NCI-H1694 (cell line): ENCODE measurements at places on chromosomes 4 and X.

DNA sequence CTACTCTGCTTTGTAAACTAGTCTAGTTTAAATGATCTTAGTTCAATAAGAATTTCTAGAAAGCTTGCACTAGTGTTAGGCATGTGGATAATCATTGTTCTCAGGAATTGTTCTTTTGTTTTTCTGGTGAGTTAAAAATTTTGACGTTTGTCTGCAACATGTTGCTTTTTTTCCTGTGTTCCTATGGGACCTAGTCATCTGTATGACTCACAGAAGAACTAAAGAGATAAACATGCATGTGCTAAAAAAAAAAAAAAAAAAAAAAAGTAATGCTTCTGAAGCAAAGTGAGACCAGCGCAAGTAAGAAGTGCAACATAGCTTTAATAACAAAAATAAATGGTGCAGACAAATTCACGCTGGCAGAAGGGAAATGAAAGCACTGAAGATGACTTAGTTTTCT is 471.2 kb downstream of the IQCM start:
- no peak for DNase-seq

DNA sequence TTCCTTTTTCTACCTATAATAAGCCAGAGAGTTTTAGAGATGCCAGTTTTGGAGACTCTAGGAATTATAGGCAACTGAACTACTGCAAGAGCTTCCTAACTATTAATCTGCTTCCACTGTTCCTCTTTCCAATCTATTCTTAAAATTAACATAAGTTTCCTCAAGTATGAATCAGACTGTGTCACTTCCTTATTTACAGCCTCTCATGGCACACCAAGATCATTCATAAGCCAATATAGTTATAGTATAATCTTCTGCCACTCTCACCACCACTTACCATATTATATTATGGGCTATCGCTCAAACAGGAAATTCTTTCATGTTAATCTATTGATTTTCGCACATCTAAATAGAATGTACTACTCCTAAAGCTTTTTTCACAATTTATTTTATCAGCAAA is 383.5 kb downstream of the STPG2 start:
- no peak for DNase-seq

DNA sequence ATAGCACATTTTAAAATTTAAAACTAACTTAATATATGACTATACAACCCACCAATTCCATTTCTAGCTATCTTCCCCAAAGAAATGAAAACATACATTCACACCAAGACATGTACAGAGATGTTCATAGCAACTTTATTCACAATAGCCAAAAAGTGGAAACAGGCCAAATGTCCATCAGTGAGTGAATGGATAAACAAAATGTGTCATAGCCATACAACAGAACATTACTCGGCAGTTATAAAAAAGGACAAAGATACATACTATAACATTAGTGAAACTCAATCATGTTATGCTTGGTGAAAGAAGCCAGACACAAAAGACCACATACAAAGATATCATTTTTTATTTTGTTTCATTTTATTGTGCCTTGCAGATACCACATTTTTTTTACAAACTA is 396.8 kb downstream of the PACRGL start:
- no peak for DNase-seq

DNA sequence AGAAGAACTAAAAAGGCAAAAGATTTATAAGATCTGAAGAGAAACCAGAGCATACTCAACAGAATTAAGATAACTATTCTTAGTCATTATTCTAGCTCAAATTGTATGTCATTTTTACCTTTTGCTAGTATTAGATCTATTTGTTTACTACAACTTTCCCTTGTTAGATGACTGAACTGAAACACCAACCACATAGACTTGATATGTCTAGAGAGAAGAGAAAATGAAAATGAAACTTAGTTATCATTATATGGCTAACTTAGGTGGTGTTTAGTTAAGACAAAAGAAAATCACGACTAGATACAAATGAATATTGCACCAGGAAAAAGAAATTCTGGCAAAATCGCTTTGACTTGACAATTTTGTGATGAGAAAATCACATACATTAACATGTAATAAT is 690.8 kb downstream of the PCDH18 start:
- DNase-seq = no peak

DNA sequence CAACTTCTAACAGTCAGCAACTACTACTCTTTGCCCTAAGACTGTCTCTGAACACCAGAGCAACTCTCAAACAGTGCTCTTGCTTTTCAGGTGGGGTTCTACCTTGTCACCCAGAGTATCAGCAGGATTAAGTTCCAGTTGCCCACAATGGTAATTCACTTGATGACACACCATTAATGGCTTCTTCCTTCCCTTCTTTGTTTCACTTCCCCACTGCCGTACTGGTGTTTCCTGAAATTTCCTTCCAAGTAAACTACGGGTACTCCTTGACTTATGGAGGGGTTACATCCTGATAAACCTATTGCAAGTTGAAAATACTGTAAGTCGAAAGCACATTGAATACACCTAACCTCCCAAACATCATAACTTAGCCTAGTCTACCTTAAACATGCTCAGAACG is 36.6 kb upstream of the PDK3 start:
- no peak for DNase-seq

- no peak for DNase-seq
These were observed 38.5 kb downstream of the HERC3 start for GRCh38 chr4:88630756-88631155.

DNA sequence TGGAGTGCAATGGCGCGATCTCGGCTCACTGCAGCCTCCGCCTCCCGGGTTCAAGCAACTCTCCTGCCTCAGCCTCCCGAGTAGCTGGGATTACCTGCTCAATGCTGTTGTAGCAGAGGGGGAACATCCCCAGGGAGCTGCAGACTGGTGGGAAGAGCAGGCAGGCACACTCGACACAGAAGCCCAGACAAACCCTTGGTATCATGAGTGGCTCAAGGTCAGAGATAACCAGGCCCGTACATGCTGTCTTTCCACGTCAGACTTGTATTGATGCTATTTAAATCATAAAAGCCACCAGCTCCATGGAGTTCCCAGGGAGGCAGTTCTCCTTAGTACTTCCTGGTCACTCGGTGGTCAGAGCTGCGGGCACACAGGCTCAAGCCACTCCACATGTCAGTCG is 33.2 kb downstream of the TRIML2 start:
- DNase-seq = no peak

DNA sequence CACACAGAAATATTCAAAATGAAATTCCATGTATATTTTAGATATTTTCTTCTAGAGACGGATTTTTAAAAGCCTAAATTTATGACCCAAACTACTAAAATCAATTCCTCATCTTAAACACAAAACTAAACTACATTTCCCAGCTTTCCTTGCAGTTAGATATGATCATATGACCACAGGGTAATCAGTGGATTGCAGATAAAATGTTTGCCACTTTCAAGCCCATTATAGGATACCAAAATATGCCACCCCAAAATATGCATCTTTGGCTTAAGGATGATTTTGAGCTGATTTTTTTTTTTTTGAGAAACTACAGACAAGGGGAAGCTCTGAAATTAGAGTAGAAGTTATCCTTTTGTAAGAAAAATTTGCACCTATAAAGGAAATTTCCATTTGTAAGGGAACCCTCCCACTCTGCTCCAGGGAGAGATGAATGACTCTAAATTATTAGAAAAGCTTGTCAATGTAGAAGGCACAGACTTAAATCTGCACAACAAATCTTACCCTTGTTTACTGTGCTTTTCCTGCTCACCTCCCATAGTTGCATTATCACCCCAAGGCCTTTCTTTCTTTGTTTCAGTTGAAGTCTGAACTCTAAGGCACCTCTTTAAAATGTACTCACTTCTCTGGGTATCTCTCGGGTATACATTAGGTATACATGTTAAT is 503.0 kb downstream of the PDHA2 start:
- no peak for DNase-seq

DNA sequence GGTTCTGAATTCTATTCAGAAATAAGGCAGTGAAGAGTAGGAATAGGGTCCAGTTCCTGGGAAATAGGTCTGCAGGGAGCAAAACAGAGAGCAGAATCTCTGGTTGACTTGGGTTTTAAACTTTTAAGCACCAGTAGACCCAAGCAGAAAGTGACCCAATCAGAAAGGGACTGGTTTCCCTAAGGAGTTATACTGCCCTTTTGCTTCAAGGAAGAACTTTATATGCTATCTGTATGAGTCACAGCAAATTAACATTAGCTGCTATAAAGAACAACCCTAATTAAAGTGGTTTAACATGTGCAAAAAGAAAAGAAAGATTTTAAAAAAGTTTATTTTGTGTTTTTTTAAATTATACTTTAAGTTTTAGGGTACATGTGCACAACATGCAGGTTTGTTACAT is 263.6 kb upstream of the EMCN start:
- DNase-seq = no peak

DNA sequence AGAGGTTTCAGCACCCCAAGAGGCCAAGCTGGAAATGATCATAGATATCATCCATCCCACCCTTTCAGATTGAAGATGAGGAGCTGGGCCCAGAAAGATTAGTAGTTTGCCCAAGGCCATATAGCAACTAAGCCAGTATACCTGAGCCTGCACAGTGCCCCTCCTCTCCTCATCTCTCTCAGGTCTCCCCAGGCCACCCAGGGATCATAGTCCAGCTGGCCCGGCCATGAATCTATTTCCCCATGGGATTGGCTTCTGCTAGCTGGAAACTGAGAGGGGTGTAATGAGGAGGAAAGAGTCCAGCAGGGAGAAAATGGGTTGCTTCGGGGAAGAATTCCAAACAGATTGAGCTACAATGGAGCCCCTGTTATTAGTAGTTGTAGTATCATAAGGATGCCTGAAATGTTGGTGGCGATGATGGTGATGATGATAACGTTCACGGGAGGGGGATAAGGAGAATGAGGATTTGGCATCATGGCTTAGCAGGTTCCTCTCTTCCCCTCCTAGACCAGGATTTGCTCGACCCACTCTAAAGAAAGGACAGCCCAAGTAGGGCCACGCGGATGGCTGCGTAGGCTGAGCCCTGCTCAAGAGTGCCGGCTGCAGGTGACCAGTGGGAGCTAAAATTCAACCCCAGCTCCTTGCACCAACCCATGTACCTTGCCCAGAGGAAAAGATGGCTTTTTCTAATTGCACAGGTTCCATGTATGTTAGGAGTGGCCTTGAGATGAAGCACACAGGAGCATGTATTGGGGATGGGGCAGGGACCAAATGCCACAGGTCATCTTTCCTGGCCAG is 117.8 kb upstream of the PJA1 start:
- no peak for DNase-seq

DNA sequence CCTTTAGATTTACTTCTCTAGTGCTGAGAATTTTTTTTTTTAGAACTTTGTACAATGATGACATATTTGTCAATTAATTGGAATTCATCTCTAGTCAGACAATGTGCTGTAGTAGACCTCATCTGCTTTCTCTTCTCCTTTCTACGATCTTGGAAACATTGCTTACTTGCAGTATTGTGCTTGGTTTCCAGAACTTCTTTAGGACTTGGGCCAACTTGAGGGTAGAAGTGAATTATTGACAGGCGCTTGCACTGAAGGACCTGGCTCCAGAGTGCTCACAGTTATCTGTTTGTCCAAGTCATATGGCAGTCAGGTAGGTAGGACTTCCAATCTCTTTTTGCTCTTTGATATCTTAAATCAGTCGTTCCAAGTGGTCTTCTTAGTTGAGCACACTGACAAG is 39.6 kb downstream of the FNIP2 start:
- DNase-seq = no peak

DNA sequence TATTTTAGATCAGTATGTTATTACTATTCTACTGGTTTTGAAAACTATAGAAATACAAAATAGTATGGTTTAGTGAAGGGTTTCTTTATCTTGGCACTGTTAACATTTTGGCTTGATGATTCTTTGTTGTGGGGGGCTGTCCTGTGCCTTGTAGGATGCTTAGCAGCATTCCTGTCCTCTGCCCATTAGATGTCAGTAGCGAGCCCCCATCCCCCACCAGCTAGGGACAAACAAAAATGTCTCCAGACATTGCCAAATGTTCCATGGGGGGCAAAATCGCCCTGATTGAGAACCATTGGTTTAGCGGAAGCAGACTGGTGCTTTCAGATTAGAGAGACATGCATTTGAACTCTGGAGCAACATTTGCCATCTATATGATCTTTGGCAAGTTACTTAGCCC is 23.3 kb downstream of the SPARCL1 start:
- DNase-seq = no peak

GRCh38 chr4:145014365-145014764 is 83.6 kb downstream of the ANAPC10 start:
- no peak for DNase-seq

DNA sequence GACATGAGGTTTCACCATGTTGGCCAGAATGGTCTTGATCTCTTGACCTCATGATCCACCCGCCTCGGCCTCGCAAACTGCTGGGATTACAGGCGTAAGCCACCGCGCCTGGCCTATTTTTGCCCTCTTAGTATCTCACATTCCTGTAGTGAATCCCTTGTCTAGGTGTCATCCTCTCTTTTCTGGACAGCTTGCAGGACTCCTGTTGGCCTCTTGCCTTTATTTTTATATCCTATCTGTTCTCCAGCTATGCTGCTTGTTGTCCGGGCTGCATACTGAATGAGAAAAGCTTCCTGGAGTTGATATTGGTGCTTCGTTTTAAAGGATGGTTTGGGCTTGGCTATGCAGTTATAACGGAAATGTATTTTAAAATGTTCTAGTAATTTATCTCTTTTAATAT is 148.6 kb downstream of the TLL1 start:
- no peak for DNase-seq

DNA sequence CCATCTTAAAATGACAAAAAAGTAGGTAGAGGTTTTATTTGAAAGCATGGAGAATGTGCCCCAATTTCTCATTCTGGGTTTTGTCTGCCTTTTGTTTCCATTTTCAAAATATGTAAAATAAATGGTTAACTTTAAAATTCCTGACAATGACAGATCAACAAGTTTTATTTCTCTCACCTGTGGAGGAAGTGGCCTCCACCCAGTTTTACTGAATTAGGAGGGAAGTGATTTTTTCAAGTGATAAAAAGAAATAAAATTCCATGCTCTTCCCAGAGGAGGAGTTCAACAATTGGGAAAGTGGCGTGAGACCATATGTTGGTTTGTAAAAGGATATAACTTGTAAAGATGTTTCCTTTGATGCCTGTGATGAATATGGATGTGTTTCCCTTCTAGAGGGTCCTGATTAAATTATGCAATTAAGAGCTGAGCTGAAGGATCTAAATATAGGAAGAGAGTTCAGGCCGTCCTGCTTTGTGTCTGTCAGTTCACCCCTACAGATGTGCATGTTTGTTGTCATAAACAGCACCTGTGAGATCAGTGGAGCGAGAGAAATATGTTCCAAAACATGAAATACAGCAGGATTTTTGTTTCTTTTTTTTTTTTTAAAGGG is 19.5 kb downstream of the SMAD1 start:
- no peak for DNase-seq
